Stimulated activated CD4-positive, alpha-beta T cell treated with anti-CD3 and anti-CD28 coated beads, Interleukin-12 subunit alpha, Interleukin-12 subunit beta, amount 100 ng/mL, for 4 hours (primary cell): ENCODE measurements at places on chromosomes 3 and 15.

DNA sequence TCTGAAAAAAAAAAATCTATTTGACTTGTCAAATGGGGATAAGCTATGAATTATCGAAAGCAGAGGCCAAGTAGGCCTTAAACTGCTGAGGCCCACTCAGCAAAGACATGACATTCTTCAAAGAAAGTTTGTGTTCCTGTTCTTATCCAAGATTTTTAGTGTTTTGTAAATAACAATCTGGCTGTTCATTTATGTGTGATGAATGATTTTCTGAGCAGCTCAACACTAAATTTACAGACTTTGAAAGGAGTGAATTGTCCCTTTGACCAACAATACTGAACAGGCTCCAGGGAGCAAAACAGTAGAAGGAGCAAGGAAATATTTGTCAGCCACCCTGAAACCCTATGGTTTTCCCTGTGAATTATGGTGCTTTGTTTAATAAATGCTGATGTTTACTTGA, 512.6 kb upstream of the NAALADL2 start:
- no peak for DNase-seq

GRCh38 chr3:45473841-45474240, 85.5 kb downstream of the LARS2 start:
- DNase-seq: no peak

GRCh38 chr15:87680208-87680607, 576.3 kb downstream of the NTRK3 start:
- DNase-seq: no peak

- no peak for DNase-seq
These were observed 436.5 kb upstream of the WNT5A start for GRCh38 chr3:55923626-55924025.

GRCh38 chr3:19348500-19348899, 200.2 kb downstream of the KCNH8 start:
- DNase-seq: no peak

DNA sequence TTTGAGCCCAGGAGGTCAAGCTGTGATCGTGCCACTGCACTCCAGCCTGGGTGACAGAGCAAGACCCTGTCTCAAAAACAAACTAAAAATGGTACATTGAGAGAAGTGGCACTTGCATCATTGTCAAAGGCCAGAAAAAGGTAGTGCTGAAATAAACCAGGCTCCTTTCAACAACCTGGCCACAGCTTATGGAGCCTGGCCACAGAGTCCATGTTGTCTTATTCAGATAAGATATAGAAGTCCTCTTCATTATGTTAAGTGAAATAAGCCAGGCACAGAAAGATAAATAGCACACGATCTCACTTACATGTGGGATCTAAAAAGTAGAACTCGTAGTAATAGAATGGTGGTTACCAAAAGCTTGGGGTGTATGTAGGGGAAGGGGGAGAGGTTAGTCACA, 34.8 kb downstream of the EMC4 start:
- DNase-seq: no peak

- no peak for DNase-seq
These were observed 2.8 kb upstream of the FILIP1L start for GRCh38 chr3:100117093-100117492.

GRCh38 chr3:127560051-127560787, 30.3 kb downstream of the TPRA1 start:
- no peak for DNase-seq

DNA sequence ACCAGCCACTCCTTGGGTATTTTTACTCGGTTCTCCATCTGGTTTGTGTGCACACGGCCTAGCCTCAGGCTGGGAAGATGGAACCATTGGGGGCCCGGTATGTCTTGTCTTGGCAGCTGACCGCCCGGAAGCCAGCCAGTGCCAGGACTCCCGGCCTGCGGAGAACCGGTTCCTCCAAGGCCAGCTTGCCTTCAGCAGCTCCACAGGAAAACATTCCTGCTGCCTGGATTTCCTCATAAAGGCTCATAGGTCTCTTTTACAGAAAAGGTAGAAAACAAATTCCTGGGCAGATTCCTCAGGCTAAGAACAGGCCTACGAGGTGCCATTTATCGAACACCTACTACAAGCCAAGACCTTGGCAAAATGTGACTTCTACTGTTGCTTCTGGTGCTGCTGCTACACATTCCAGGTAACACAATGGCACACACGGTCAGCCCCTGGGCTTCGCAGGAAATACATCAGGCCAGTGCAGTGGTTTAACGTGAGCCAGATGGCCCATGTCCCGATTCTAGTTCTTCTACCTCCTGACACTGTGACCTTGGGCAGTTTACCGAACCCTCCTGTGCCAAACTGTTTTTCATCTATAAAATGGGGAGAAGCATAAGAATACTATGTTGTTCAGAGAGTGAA, 141.8 kb downstream of the OPA1 start:
- no peak for DNase-seq

DNA sequence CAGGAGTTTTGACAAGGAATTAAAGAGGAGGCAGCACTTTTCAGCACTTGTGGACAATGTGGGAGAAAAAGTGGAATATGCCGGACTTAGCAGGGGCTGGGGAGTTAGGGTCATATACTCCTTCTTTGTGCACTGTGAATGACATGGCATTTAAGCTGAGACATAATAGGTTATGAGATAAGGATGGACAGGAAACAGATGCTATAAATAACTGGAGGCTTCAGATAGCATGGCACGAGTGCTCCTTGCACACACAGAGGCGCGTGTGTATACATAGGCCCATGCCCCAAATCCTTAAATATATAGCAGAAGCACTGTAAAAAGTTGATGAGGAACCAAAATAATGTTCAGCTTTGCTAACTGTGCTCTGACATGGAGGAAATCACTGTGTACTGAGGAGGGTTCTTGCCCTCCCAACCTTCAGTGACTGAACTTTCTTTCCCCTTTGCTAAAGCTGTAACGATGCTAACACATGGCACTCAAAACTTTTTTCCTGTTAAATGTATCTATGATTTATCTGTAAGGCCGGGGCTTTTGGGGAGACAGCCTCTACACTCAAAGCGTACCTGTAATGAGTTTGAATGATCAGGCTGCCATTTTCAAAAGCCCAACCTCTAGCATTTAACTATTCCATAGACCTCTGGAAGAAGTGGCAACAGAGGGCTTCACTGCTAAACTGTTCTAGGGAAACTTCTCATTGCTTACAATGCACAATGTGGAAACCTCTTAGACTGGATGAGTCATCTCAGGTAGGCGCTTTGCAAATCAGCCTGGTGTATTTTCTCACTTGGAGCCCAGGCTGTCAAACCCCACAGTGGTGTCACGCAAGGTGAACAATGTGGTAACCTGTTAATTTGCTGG, 784.6 kb downstream of the NR2F2 start:
- DNase-seq: no peak

DNA sequence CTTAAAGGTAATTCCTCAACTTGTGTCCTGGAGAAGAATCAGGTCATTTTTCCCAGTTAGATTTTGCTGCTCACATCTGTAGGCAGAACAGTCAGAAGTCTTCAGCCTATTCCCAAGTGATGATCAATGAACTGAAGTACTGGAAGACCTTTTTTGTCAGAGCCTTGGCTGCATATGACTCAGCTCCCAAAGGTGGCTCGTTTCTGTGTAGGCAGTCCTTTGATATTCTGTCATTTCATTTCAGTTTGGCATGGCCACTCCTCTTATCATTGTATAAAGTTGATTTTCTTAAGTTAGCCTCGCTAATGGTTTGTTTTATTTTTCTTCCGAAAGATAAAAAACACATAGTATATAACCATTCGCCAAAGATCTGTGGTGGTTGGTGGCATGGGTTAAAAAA, 90.7 kb downstream of the KLHL25 start:
- no peak for DNase-seq

- no peak for DNase-seq
These were observed 205.4 kb downstream of the PDZRN3 start for GRCh38 chr3:73419179-73419803.

GRCh38 chr3:161177991-161178390, 43.1 kb upstream of the NMD3 start:
- DNase-seq: no peak

DNA sequence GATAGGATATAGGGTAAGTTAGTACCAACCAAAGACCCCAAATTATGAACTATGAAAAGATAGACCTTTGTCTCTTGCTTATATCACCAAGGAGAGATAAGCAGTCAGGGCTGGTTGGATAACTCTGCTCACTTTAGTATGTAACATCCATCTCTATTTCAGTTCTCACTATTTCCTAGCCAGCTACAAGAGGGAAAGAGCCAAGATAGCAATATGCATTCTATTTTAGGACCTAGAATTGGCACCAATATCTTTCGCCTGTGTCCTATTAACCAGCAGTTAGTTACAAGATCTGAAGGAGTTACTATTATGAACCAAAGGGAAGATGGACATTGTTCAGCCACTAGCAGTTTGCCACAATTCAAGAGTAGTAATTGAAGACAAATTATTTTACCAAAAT, 457.5 kb downstream of the NSUN3 start:
- no peak for DNase-seq

DNA sequence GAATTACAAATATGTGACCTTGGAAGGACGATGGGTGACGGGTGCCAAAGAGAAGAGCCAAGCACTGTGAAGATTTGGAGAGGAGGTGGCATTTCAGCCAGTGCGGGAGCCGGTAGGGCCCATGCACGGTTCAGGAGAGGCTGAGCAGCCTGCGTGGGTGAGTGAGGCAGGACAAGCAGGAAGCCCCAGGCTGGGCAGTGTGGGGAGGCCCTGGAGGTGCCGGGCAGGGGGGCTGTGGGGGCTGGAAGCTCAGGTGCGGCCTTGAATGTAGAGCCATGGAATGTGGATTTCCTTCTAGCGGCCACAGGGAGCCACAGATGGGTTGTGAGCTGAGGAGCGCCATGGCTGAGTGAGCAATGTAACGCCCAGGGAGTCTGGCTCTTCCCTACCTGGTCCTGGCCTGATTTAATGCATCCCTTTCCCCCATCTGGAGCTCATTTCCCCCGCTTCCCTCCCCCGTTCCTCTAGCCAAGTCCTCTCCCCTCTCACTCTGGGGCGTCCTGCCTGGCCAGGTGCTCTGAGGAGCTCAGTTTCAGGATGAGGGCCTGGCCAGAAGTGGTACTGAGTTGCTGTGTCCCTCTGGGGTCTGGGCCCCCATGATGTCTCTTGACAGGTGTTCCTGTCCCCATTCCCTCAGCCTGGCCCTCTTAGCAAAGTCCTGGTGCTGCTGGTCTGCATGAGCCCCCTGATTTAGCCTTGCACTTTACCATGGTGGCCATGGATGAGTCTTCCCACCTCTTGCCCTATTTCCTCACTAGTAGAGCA, 41.8 kb upstream of the IQSEC1 start:
- no peak for DNase-seq

- no peak for DNase-seq
These were observed 35.2 kb upstream of the SPPL2A start for GRCh38 chr15:50800715-50801114.

- DNase-seq: no peak
These were observed 58.6 kb downstream of the PRICKLE2 start for GRCh38 chr3:64166584-64167162.

- DNase-seq: no peak
These were observed 53.3 kb upstream of the AMOTL2 start for GRCh38 chr3:134427400-134428111.

GRCh38 chr15:69830876-69831275, 266.8 kb downstream of the TLE3 start:
- DNase-seq: no peak

- DNase-seq: peak; percentile 36
These were observed 13.2 kb upstream of the ADPGK start for GRCh38 chr15:72796515-72797337.

GRCh38 chr15:27973886-27974285, 125.2 kb downstream of the OCA2 start:
- DNase-seq: no peak

DNA sequence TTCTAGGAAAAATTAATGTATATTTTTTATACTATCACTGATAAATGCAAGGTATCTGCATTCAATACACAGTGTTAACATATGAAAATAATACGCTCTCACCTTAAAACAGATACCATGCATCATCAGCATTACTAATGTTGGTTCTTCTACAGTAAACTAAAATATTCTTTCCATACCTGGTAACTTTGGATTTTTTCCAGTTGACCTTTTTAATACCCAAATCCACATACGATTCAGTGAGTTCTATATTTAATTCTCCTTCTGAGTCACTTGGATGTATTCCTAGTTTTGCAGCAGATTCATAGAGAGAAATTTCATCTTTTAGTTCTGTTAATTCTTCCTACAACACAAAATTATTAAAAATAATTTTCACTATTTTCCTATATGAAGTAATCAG, 29.9 kb downstream of the CEP152 start:
- no peak for DNase-seq

DNA sequence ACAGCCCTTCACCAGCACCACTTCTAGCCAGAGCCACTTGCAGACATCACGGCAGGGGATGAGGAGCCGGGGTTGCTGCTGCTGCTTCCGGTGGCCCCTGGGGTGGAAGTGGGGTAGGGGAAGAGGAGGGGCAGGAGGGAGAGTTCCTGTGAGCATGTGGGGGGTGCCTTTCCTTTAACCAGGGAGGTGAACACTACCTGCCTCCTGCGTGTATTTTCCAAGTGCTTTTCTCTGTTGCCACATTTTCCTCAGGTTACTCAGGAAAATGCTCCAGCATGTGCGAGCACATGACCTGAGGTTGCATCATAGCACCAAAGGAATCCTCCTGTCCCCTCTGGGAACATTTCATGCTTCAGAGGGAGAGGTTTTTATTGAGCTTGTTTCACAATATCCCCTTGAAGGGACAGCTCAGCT, 12.2 kb upstream of the SACM1L start:
- peak; percentile 42 for DNase-seq

DNA sequence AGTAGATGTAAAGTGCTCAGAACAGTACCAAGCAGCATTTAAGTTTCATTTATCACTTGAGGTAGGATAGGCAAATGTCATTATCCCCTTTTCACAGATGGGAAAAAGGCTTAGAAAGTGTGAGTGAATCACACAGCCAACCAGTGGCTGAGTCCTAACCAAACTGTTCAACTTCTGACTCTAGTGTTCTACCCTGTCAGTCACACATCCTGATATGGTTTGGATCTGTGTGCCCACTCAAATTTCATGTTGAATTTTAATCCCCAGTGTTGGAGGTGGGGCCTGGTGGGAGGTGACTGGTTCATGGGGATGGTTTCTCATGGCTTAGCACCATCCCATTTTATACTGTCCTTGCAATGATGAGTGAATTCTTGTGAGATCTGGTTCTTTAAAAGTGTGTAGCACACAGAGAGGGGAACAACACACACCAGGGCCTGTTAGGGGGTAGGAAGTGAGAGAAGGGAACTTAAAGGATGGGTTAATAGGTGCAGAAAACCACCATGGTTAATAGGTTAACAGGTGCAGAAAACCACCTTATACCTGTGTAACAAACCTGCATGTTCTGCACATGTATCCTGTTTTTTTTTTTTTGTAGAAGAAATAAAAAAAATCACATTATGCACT, 304.7 kb downstream of the SUCLG2 start:
- DNase-seq: peak; percentile 7

- no peak for DNase-seq
These were observed 3.5 kb downstream of the MAPKAPK3 start for GRCh38 chr3:50620420-50620819.

- DNase-seq: no peak
These were observed 17.0 kb upstream of the MUC20 start for GRCh38 chr3:195703776-195704175.
